ENCODE measurements at places on chromosomes 6 and 20.

GRCh38 chr20:56289652-56290051, 41.1 kb downstream of the MC3R start:
- peak; percentile 38 for DNase-seq

- DNase-seq = no peak
Observed at GRCh38 chr20:46344488-46345162, 36.3 kb upstream of the CDH22 start.

DNA sequence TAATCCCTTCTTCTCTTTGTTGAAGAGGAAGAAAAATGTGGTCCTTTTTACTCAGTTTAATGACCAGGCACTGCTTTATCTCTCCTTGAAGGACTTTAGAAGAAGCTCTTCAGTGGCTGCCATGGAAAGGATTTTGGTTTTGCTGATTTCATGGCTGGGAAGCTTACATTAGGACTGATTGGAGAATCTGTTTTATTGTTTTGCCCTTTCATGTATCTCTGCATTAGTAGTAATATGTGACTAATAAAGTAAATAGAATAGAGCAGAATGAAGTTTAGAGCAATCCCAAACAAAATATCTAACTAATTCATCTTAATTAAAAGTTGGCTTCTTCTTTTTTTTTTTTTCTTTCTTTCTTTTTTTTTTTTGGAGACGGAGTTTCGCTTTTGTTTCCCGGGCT, 502.9 kb downstream of the HAO1 start:
- DNase-seq = no peak

- DNase-seq = no peak
Observed at GRCh38 chr6:159080217-159080976, 35.6 kb upstream of the TAGAP start.
